ENCODE measurements at places on chromosomes 4 and X. TPM values are rescaled to one million over a fixed set of nuclear protein-coding genes. Genes with fewer than 3 reads are reported as not detected.
A peak's percentile ranks its signal among the peaks of the same experiment; 100 is the strongest.

The EDA gene
- 0.51 TPM for total RNA-seq

The EIF4E gene
- total RNA-seq, result 149 TPM

The RIPPLY1 gene
- total RNA-seq, result not detected

The TCEAL6 gene
- not detected for total RNA-seq

- no peak overlapping the region for H3K27ac ChIP-seq
- H3K36me3 ChIP-seq, result no peaks in the 10 kb centered on the region
- H3K4me1 ChIP-seq, result no peaks in the 10 kb centered on the region
- no peak for DNase-seq
- no peaks in the 10 kb centered on the region for H3K27me3 ChIP-seq
- H3K4me3 ChIP-seq, result no peak overlapping the region
These were observed 75.7 kb upstream of the ARHGAP24 start for GRCh38 chr4:85399270-85399669.

DNA sequence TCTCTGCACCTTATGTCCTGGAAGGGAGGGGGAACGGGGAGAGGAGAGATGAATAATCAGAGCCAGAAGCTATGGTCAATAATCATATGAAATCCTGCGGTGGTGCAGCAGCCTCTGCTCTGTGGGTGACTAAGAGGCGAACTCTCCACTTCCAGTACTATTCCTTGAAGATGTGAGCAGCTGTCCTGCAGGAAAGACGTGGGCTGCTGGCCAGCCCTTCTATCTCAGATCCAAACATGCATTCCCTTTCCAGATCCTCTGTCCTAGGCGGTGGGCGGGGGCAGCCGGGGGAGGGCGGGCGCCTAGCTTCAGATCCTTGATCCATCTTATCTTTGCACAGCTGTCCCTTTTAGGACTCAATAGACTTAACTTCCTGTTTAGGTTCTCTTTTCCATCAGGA lies 34.5 kb downstream of the SPINK2 start:
- H3K4me1 ChIP-seq, result no peaks in the 10 kb centered on the region
- no peaks in the 10 kb centered on the region for H3K36me3 ChIP-seq
- H3K4me3 ChIP-seq, result no peak overlapping the region
- peak; percentile 77 for DNase-seq

- no peaks in the 10 kb centered on the region for H3K36me3 ChIP-seq
- no peak overlapping the region for H3K4me3 ChIP-seq
- DNase-seq, result no peak
- H3K27me3 ChIP-seq, result no peaks in the 10 kb centered on the region
- no peak overlapping the region for H3K27ac ChIP-seq
These were observed 995 bp upstream of the NFXL1 start for GRCh38 chr4:47915378-47915777.

- H3K4me3 ChIP-seq, result no peak overlapping the region
- no peak for DNase-seq
- no peaks in the 10 kb centered on the region for H3K36me3 ChIP-seq
- no peak overlapping the region for H3K27ac ChIP-seq
- H3K4me1 ChIP-seq, result no peaks in the 10 kb centered on the region
These were observed 223.4 kb downstream of the FAM47B start for GRCh38 chrX:35166023-35166422.

GRCh38 chrX:68060506-68061205 lies 372.6 kb downstream of the OPHN1 start:
- H3K4me1 ChIP-seq, result no peaks in the 10 kb centered on the region
- H3K4me3 ChIP-seq, result no peak overlapping the region
- H3K27ac ChIP-seq, result no peak overlapping the region
- H3K36me3 ChIP-seq, result no peaks in the 10 kb centered on the region

DNA sequence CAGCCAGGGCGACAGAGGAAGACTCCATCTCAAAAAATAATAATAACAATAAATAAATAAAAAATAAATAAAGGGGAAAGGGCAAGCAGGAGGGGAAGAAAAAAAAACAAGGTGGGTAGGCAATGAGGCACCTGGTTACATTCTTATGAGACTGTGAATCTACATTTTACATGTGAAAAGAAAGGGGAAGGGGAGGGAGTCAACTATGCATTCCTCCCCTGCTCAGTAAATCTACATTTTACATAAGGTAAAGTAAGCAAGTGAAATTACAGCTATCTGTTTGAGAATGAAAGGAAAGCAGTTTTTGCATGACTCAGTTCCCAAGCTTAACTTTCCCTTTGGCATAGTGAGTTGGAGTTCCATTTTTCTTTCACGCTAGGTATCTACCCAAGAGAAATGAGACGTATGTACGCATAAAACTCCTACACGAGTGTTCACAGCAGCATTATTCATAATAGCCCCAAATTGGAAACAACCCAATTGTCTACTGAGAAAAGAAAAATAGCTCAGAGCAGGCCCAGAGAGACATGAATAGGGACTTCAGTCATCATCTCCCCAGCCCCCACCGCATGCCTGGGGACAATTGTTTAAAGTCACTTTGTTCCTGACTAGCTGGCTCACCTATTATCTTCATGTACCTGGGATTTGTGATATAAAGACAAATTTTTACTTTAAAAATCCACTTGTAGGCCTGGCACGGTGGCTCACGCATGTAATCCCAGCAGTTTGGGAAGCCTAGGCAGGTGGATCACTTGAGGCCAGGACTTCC lies 52.4 kb downstream of the DDX3X start:
- no peak overlapping the region for H3K4me3 ChIP-seq
- no peak overlapping the region for H3K27ac ChIP-seq
- no peaks in the 10 kb centered on the region for H3K36me3 ChIP-seq
- DNase-seq, result no peak

- no peak overlapping the region for H3K4me3 ChIP-seq
- H3K27me3 ChIP-seq, result no peaks in the 10 kb centered on the region
- DNase-seq, result no peak
- H3K27ac ChIP-seq, result no peak overlapping the region
- H3K4me1 ChIP-seq, result no peaks in the 10 kb centered on the region
- no peaks in the 10 kb centered on the region for H3K36me3 ChIP-seq
These were observed 93.2 kb downstream of the SORBS2 start for GRCh38 chr4:185718578-185719499.

DNA sequence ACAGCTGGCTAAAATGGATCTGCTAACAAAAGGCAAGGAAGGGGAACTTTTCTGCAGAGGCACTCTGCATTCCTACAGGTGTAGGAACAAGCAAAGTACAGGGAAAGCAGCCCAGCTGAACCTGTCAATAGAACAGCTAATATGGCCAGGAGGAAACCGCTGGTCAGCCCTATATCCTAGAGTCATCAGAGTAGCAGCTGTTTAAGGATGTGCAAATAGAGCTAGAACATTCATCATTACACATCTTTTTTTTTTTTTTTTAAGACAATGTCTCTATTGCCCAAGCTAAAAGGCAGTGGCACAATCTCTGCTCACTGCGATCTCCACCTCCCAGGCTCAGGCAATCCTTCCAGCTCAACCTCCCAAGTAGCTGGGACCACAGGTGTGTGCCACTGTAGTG lies 163.0 kb downstream of the BTC start:
- H3K27ac ChIP-seq, result no peak overlapping the region
- H3K36me3 ChIP-seq, result no peaks in the 10 kb centered on the region
- DNase-seq, result no peak
- no peaks in the 10 kb centered on the region for H3K4me1 ChIP-seq
- H3K27me3 ChIP-seq, result no peaks in the 10 kb centered on the region

Measured in uterus (tissue), 4 donors.